ENCODE measurements at places on chromosomes 3 and 15. TPM values are rescaled to one million over a fixed set of nuclear protein-coding genes. Genes with fewer than 3 reads are reported as not detected.

The SNTN gene
- total RNA-seq = not detected

The PRSS50 gene
- 0.12 TPM for total RNA-seq

The DRD3 gene
- not detected for total RNA-seq

The XYLB gene
- 5.4 TPM for total RNA-seq

The TUSC7 gene
- total RNA-seq = not detected

The KIF15 gene
- total RNA-seq = 7.4 TPM

The GNAT1 gene
- total RNA-seq = not detected

The ETFA gene
- 113 TPM for total RNA-seq

The ANKRD63 gene
- not detected for total RNA-seq

The BUB1B gene
- 16.2 TPM for total RNA-seq
